NCI-H510A (cell line): ENCODE measurements at places on chromosomes 7 and 10.

- DNase-seq = no peak
These were observed 45.8 kb downstream of the COL13A1 start for GRCh38 chr10:69847458-69847857.

DNA sequence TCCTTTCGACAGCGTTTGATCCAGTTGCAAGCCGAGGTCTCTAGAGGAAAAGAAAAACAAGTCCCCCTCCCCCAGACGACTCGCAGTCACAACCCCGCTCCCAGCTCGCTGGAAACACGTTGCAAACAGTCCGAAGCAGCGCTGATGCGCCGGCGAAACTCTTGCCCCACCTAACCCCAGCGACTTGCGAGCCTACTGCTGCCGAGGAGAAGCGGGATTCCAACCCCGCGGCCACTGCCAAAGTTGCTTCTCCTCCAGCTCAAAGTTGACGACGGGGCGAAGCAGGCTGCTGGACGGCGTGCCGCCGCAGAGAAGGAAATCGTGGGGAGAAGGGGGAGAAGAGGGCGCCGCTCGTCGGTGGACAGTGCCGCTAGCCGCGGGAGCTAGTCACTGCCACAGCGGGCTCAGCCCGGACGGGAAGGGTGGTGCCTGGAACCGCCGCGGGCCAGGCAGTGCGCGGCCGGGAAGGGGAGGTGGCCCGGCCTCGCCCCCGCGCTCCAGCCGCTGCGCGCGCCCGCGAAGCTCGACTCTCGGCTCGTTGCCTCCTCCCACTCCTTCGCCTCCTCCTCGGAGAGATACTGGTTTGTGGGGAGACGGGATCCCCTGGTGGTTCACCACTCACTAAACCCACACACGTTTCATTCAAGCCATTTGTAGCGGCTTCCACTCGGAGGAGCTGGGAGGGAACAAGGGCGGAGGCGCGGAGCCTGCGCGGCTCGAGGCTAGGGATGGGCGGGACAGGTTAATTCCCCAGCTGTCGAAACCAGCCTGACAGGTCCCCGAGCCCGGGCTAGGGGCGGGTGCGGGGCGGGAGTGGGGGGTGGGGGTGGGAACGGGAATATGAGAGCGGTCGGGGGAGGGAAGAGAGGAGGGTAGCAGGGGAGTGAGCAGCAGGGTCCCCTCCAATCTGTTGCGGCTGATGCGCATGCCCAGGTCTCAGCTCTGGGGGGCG lies at the start of gene GPR37:
Gene GPR37 (minus strand): TSS at position 392 of the 952 bp plus-strand sequence. CDS start 816 bp downstream, outside the sequence.
- DNase-seq = peak; percentile 70

- no peak for DNase-seq
These were observed 55.9 kb downstream of the GRID1 start for GRCh38 chr10:86310702-86311101.

- DNase-seq = no peak
These were observed 92.3 kb downstream of the CTNNA3 start for GRCh38 chr10:67603701-67604100.

- DNase-seq = no peak
These were observed 81.8 kb downstream of the NT5C2 start for GRCh38 chr10:103111031-103111917.

GRCh38 chr7:133491846-133492652 lies 239.2 kb downstream of the EXOC4 start:
- no peak for DNase-seq
